Cardiac muscle cell (in vitro differentiated cells and primary cell): ENCODE measurements at places on chromosomes 3 and 15. TPM values are rescaled to one million over a fixed set of nuclear protein-coding genes. Genes with fewer than 3 reads are reported as not detected.
A peak's percentile ranks its signal among the peaks of the same experiment; 100 is the strongest.

- no peak overlapping the region for H3K27ac ChIP-seq
- H3K4me1 ChIP-seq: no peaks in the 10 kb centered on the region
- no peaks in the 10 kb centered on the region for H3K27me3 ChIP-seq
- no peak overlapping the region for H3K4me3 ChIP-seq
- H3K36me3 ChIP-seq: no peaks in the 10 kb centered on the region
Observed at GRCh38 chr3:143628971-143629370, 219.3 kb downstream of the SLC9A9 start.

GRCh38 chr15:98648654-98649471 is 524 bp downstream of the IGF1R start:
- H3K4me1 ChIP-seq: peaks cover 12% of the 10 kb centered on the region
- DNase-seq: peak; percentile 68
- H3K27ac ChIP-seq: peak overlapping the region; percentile 90
- peak overlapping the region; percentile 99 for H3K4me3 ChIP-seq
- no peaks in the 10 kb centered on the region for H3K36me3 ChIP-seq

- DNase-seq: peak; percentile 67
- no peaks in the 10 kb centered on the region for H3K4me1 ChIP-seq
- no peak overlapping the region for H3K27ac ChIP-seq
Observed at GRCh38 chr15:61157933-61158332, 71.2 kb downstream of the RORA start.

DNA sequence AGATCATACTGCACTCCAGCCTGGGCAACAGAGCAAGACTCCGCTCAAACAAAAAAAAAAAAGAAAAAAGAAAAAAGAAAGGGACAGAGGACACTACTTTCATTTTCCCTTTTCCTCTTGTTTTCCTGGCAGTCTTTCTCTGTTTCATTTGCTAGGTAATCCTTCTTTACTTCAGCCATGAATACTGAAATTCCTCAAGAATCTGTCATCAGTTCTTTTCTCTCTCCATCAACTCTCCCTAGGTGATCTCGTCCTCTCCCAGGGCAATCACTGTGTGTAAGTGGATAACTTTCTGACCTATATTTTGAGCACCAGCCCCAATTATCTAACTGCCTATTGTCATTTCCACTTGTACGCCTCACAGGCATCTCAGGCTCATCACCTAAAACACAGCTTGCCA is 51.5 kb downstream of the TTC23 start:
- no peaks in the 10 kb centered on the region for H3K4me1 ChIP-seq
- no peaks in the 10 kb centered on the region for H3K27me3 ChIP-seq
- no peak overlapping the region for H3K4me3 ChIP-seq
- no peak overlapping the region for H3K27ac ChIP-seq
- DNase-seq: no peak

GRCh38 chr15:92634671-92635201 is 20.8 kb downstream of the FAM174B start:
- no peaks in the 10 kb centered on the region for H3K4me1 ChIP-seq
- no peak overlapping the region for H3K4me3 ChIP-seq
- H3K27ac ChIP-seq: no peak overlapping the region

Gene TGM5
- not detected in 2 replicates for polyA plus RNA-seq

Gene MOBP
- polyA plus RNA-seq: not detected in 2 replicates

DNA sequence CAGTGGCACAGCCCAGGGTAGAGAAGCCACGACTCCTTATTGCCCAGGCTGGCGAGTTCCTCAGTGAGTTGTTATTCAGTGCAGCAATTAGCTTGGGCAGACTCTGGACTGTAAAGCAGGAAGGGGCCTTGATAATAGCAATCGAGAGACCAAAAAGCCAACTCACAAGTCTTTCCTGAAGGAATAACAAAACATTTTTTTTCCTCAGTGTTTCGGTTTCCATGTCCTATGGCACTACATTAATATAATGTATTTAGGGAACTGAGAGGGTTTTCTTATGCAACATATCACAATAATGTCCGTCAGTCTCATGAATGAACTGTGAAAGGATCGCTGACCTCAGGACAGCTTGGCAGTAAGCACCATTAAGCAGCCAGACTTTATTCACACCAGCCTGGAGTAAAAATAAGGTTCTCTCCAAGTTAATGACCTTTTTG is 248.9 kb upstream of the TBL1XR1 start:
- no peak for DNase-seq
- no peak overlapping the region for H3K27ac ChIP-seq
- no peaks in the 10 kb centered on the region for H3K36me3 ChIP-seq
- H3K4me3 ChIP-seq: no peak overlapping the region
- H3K4me1 ChIP-seq: no peaks in the 10 kb centered on the region

DNA sequence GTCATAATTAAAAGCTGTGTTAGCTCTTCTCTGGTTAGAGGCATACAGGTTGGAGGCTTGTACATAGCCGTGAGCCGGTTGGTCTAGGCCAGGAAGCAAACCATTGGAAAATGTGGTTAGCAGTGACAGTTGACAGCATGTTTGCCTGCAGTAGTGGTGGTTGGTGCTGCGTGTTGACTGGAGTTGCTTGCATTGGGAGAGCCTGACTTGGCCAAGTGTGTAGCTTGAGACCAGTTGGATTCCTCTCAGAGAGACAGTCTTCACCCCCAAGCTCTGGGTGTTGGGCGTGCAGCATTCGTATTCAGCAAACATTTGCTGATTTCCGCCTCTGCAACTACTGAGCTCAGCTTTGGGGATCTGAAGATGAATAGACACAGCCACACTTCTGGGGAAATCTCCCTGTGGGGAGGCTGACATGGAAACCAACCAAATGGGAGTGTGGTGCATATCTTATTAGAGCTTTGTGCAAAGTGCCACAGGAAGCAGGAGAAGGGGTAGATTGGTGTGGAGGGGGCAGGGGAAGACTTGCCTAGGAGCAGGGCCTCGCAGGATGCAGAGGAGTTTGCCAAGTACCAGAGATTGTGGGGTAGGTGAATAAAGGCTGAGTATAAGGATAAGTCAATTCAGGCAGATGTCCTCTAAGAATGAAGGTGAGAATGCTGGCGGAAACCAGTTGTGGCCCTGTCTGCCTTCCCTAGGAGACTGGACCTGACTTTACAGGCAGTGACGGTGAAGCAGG is 83.5 kb downstream of the IGF1R start:
- H3K4me3 ChIP-seq: no peak overlapping the region
- H3K36me3 ChIP-seq: no peaks in the 10 kb centered on the region
- H3K4me1 ChIP-seq: peaks cover 40% of the 10 kb centered on the region
- DNase-seq: no peak
- no peaks in the 10 kb centered on the region for H3K27me3 ChIP-seq
- no peak overlapping the region for H3K27ac ChIP-seq

GRCh38 chr3:49992326-49992725 is 52.4 kb downstream of the RBM6 start:
- H3K4me3 ChIP-seq: no peak overlapping the region
- no peaks in the 10 kb centered on the region for H3K4me1 ChIP-seq
- H3K36me3 ChIP-seq: peaks cover 8% of the 10 kb centered on the region
- DNase-seq: no peak

DNA sequence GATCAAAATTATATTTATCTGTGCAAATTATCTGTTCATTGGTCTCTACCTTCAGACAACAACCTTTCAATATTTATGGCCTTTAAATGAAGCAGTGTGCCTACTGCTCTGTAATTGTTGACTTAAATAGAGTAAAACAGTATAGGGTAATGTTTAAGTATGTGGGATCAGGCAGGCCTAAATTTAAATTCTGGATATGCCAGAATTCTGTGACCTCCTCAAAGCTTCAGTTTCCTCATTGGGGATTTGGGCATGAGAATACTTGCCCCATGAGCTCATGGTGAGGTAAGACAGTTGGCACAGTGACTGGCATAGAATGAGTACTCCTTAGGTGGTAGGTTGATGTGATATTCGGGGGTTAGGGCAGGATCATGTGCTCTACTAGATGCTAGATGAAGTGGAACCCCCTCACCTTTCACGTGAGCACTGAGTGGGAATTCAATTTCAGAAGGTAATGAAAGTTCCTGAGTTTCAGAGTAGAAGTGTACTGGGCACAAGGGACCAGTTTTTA is 14.9 kb downstream of the ARL8B start:
- DNase-seq: no peak
- H3K27me3 ChIP-seq: no peaks in the 10 kb centered on the region
- H3K36me3 ChIP-seq: no peaks in the 10 kb centered on the region
- H3K4me1 ChIP-seq: peaks cover 9% of the 10 kb centered on the region
- H3K4me3 ChIP-seq: no peak overlapping the region
- no peak overlapping the region for H3K27ac ChIP-seq

DNA sequence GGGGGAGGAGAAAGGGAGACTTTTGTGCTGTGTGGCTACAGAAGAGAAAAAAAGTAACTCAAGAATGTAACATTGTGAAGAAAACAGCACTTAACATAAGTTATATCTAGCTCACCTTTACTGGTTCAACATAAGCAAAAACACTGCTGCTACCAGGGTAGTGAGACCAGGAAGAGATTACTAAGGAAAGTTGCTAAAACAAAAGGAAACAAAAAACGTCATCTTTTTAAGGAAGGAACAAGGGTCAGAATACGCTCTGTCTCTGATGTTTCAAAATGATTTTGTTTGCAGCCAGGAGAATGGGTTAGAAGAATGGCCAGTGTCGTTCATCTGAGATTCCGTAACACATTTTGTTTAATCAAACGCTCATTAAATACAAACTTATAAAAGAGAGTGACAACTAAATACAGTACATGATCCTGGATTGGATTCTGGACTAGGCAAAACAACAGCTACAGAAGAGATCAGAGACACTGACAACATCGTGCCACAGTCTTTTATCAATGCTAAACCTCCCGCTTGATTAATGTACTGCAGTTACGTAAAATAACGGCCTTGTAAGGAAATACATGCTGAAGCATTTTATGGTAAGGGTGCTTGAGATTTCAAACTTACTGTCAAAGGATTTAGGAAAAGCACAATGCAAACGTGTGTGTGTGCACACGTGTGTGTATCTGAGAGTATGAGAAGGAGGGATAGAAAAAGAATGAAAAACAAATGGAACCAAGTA is 67.7 kb downstream of the FOXP1 start:
- no peaks in the 10 kb centered on the region for H3K27me3 ChIP-seq
- peaks cover 26% of the 10 kb centered on the region for H3K4me1 ChIP-seq
- DNase-seq: no peak
- H3K4me3 ChIP-seq: no peak overlapping the region
- no peak overlapping the region for H3K27ac ChIP-seq

Gene MUC20
- 5.5 and 7.8 TPM in 2 replicates for polyA plus RNA-seq

GRCh38 chr3:77466562-77467115 is 426.7 kb downstream of the ROBO2 start:
- H3K4me1 ChIP-seq: peaks cover 10% of the 10 kb centered on the region
- no peaks in the 10 kb centered on the region for H3K36me3 ChIP-seq
- no peak overlapping the region for H3K27ac ChIP-seq
- H3K27me3 ChIP-seq: no peaks in the 10 kb centered on the region

Gene AADAC
- 0.12 TPM in 1 of 2 replicates, not detected in the other for polyA plus RNA-seq

GRCh38 chr3:47794544-47794943 is 8.4 kb upstream of the DHX30 start:
- H3K4me1 ChIP-seq: no peaks in the 10 kb centered on the region
- no peak overlapping the region for H3K27ac ChIP-seq
- no peak overlapping the region for H3K4me3 ChIP-seq
- no peaks in the 10 kb centered on the region for H3K27me3 ChIP-seq
- no peak for DNase-seq

GRCh38 chr3:129195731-129196256 is 12.1 kb upstream of the CNBP start:
- no peaks in the 10 kb centered on the region for H3K4me1 ChIP-seq
- no peaks in the 10 kb centered on the region for H3K36me3 ChIP-seq
- no peaks in the 10 kb centered on the region for H3K27me3 ChIP-seq
- no peak for DNase-seq
- no peak overlapping the region for H3K4me3 ChIP-seq

Gene ZNF80
- not detected in 2 replicates for polyA plus RNA-seq

DNA sequence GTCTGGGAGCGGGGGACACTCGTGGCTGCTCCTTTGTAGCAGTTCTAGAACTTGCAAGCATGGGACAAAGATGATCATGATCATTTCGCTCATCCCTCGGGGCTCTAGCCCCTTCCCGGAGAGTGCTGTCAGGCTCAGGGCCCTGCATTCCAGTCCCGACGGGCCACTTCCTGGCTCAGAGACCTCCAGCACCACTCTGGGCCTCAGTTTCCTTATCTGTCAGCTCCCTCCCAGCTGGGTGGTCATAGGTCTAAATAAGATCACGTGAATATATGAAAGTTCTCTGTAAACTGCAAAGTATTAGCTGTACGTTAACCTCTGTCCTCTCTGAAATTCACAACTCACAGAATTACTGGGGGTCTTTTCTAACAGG is 52.8 kb upstream of the SLC6A11 start:
- no peaks in the 10 kb centered on the region for H3K27me3 ChIP-seq
- no peaks in the 10 kb centered on the region for H3K4me1 ChIP-seq
- no peak overlapping the region for H3K27ac ChIP-seq
- DNase-seq: no peak
- H3K36me3 ChIP-seq: no peaks in the 10 kb centered on the region

DNA sequence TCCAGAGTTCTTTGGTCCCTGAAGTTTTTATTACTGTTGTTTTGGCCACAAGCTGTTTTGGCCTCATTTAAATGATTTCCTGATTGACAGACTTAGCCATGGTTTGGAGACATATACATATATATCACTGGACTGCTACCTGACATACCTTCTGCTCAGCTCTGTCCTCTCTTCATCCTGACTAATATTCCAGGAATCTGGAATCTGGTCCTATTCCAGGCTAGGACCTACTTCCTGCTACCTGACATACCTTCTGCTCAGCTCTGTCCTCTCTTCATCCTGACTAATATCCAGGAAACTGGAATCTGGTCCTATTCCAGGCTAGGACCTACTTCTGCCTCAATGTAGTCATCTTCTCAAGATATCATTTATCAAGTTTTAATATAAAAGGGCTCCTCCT is 724.4 kb upstream of the ROBO1 start:
- no peak for DNase-seq
- no peak overlapping the region for H3K27ac ChIP-seq
- H3K36me3 ChIP-seq: no peaks in the 10 kb centered on the region
- no peaks in the 10 kb centered on the region for H3K27me3 ChIP-seq
- H3K4me1 ChIP-seq: peaks cover 3% of the 10 kb centered on the region

GRCh38 chr3:23996095-23996524 is 51.0 kb downstream of the NR1D2 start:
- H3K27me3 ChIP-seq: no peaks in the 10 kb centered on the region
- H3K27ac ChIP-seq: no peak overlapping the region
- H3K36me3 ChIP-seq: no peaks in the 10 kb centered on the region
- no peak for DNase-seq

GRCh38 chr3:28328188-28329151 is 20.1 kb upstream of the ZCWPW2 start:
- no peaks in the 10 kb centered on the region for H3K27me3 ChIP-seq
- H3K4me3 ChIP-seq: no peak overlapping the region
- DNase-seq: peak; percentile 48

- no peaks in the 10 kb centered on the region for H3K36me3 ChIP-seq
- H3K27ac ChIP-seq: no peak overlapping the region
- H3K27me3 ChIP-seq: no peaks in the 10 kb centered on the region
Observed at GRCh38 chr3:99867594-99868310, 50.1 kb downstream of the CMSS1 start.

GRCh38 chr15:68418611-68419161 is 13.3 kb downstream of the ITGA11 start:
- H3K36me3 ChIP-seq: no peaks in the 10 kb centered on the region
- H3K27ac ChIP-seq: no peak overlapping the region
- H3K4me3 ChIP-seq: no peak overlapping the region
- no peaks in the 10 kb centered on the region for H3K4me1 ChIP-seq
